CD4-positive, alpha-beta T cell treated with Interleukin-2 at 100 ng/mL for 4 hours (primary cell): ENCODE measurements at places on chromosomes 1 and 21.

DNA sequence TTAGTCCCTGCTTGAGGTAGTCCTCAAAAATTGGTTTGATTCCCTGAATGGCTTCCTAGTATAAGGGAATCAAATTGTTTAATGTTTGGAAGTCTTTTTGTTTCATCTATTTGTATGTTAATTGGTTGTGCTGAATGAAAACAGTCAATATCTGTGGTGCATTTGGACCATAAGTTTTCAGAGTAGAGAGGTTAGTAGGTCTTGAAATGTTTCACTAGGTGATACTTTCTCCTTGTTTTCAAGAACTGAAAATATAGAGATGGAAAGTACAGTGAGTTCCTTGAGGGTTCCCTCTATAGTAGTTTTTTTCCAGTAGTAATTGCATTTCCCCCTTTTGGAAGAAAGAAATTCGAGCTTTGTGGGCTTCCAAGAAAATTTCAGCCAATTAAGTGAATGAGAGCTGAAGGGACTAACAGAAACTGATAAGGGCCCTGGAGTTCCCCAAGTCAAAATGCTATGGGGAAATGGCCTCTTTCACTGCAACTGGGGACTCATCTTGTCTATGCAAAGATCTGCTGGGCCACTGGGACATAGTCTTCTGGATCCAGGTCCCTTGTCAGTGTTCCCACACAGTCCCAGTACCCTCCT lies 18.6 kb upstream of the CEP350 start:
- DNase-seq = no peak

DNA sequence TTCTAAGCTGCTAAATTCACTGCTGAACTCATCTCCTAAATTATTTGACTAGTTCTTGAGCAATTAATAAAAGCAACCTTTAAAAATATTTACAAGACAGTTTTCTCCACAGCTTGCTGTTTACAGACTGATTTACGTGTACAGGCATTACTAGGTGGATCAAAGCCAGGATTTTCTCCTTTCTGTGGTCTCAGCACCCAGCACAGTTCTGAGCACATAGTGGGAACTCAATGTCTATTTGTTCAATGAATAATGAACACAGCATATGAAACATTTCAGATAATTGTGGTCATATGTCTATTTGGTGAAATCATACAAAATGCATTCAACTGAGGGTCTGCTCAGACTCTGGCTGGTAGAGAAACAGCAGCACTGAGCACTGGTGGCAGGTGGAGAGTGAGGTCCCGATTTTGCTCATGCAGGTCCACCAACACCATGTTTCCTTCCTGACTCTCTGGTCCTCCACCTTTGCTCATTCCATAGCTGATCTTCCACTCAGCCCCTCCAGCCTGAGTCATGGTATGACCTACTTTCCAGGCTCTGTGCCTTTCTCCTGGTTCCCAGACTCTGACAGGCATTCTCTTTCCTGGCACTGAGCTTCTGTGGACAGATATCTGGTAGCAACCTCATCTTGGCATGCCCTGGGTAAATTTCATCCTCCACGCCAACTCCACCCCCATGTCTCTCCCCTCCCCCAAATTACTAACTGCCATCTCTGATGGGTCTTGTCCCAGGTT lies 311.3 kb downstream of the TGFB2 start:
- no peak for DNase-seq

DNA sequence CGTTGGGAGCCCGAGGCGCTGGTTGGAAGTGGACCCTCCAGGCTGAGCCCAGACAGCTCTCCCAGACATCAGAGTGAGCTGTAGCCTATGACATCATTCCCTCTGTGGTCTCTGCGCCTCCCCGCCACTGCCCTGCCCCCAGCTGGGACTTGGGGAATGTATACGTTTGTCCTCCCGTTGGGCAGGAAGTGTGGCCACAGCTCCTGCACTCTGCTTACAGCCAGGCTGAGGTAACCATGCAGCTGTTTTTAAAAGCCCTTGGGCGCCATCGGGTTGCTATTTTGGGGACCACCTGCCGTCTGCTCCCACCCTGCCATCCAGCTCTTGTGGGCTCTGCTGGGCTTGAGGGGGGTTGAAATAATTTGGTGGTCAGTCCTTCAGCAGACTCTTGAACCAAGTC lies 7.8 kb downstream of the VASH2 start:
- DNase-seq = no peak

DNA sequence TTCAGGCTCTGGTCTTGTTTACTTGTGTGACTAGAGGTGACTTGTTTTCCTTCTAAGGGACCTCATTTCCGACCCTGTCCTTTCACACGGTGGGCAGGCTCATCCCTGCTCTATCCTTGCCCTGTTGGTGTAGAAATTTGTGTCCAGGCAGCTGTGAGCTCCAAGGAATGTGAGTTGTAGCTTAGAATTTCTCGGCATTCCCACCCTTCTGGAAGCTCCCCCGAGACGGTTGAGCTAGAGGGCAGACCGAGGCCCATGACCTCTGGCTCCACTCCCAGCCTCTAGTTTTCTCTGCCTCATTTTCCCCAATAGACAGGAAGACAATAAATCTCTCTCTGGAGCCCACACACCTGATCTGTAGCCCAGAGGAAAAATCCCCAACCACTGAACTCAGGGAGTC lies 100.9 kb downstream of the NAV1 start:
- DNase-seq = no peak

GRCh38 chr1:203628201-203629015 lies 1.8 kb downstream of the ATP2B4 start:
- DNase-seq = peak; percentile 33

DNA sequence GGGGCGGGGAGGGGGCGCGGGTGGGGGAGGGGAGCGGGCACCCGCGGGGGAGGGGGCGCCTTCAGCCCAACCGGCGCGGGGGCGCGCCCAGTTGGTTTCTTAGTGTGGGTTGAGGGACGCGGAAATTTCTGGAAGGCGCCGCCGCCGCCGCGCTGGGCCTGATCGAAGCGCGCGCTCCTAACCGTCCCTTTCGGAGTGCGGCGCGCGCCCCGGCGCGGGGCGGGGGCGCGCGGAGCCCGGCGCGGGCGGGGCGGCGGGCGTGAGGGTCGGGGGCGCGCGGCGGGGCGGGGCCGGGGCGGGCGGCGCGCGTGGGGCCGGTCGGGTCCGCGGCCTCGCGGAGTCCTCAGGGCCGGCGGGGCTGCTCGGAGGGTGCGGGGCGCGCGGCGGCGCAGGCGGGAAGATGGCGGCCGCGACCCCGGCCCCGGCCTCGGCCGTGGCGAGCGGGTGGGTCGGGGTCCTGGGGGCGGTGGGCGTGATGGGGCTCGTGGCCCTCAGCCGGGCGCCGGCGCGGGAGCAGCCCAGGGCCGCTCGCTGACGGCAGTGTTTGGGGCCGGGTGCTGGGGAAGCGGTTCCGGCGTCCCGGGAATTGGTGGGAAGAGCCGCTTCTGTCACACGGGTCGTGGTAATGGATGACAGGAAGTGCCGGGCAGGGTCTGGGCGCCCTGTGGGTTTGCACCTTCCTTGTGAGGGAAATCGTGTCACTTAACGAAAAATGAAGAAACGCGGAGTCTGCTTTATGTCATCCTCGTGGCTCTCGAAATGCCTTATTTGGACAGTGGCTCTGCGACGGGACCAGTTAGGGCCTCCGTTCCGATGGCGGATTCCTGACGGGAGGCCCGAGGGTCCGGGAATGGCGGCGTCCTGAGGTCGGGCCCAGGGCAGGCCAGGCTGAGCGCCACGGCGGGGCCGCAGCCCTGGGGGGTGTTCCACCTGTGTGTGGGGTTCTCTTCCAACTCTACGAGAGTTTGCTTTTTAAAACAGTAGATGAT lies 764 bp downstream of the PKNOX1 start:
- peak; percentile 57 for DNase-seq

- DNase-seq = no peak
These were observed 41.4 kb downstream of the DISC1 start for GRCh38 chr1:231667896-231668506.

DNA sequence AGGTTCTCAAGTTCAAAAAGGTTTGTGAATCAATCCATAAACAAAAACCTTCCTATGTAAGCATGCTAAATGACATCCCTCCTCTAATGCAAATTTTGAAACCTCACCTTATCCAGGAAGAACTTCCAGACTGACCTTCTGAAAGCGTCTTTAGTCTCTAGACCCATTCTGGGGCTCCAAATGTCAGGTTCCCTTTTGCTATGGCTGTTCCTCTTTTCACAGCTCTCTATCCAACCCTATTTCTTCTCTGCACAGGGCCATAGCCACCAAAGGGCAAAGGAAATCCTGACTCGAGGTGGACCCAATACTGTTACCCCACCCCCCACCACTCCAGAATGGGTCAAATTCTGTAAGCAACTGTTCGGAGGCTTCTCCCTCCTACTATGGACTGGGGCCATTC lies 3.4 kb downstream of the ATP1A4 start:
- no peak for DNase-seq

DNA sequence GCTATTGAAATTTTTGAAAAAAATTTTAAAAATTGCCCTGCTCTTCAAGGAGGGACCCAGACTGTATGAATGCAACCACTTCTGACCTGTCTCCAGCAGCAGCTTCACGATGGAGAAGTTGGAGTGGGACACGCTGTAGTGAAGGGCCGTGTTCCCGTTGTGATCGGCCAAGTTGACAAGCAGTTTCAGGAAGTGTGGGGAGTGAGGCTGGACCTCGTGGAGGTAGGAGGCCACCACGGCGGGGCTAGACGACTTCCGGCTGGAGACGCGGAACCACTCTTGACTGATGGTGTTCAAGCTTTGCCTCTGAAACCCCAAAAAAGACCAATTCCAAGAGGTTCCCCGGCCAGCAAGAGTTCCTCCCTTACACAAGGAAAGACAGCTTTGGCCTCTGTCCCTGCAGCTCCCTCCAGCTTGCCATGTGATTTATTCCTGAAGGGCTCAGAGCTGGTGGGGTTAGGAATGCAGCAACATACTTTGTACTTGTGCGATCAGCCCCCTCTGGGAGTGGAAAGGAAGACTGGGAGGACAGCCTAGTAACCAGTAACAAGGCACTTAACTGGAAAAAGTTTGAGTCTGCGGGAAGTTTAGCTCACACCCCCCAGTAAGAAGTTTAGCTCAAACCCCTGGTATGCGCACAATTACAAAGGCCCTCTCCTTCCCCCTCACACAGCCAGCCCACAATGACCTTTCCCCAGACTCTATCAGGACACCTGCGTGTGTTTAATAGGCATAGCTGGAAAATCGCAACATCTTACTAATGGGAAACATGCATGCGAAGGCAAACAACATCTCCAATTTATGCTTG lies 56.0 kb downstream of the KANK4 start:
- no peak for DNase-seq
